ENCODE measurements at places on chromosomes 3 and 15. TPM values are rescaled to one million over a fixed set of nuclear protein-coding genes. Genes with fewer than 3 reads are reported as not detected.

DNA sequence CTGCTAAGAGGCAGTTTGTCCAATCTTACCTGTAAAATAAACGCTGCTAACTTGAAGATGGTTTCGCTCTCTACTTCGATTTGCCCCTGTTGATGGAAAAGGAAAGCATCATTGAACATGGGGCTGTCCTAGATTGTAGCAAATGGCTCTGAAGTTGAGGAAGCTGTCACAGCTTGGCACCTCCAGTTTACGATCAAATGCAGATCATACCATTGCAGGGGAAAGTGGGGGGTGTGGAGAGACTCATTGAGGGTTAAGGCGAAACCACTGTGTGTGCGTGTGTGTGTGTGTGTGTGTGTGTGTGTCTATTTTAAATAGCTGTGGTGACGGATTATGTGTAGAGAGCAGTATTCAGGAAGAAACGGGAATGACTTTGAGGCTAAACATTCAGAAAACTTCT lies 127.6 kb upstream of the LMOD3 start:
- H3K4me3 ChIP-seq: peak overlapping the region; percentile 81
- peak overlapping the region; percentile 97 for H3K27ac ChIP-seq
- H3K36me3 ChIP-seq: peaks cover 6% of the 10 kb centered on the region
- H3K4me1 ChIP-seq: peaks cover 64% of the 10 kb centered on the region
- no peaks in the 10 kb centered on the region for H3K27me3 ChIP-seq

DNA sequence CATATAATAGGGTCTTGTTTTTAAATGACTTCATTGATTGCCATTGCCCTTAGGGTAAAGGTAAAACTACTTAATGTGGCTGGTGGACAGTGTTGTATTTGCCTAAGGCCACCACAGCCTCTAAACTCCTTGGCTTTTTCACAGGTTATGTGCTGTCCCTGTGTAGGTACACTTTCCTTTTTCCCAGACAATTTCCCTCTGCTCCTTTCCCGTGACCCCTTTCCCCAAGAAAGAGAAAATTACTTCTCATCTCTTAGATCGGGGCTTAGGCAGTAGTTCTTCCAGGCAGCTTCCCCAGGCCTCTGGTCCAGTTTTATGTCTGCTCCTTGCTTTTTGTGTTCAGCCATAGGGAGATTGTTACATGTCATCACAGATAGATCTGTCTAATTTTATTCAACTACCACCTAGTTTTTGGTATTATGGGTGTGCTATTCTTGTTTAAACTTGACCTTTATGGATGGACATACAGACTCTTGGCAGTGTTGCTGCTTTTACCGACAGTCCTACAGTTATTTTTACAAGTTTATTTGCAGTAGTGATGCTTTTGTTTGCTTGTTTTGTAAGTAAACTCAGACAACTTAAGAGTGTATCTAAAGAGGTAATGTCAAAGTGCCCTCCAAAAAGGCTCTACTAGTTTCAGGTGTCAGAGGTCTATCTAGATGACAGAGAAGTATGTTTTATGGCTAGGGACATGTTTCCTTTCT lies 20.5 kb upstream of the SCAANT1 start:
- H3K27me3 ChIP-seq: no peaks in the 10 kb centered on the region
- no peak for DNase-seq
- peaks cover 9% of the 10 kb centered on the region for H3K36me3 ChIP-seq
- H3K27ac ChIP-seq: no peak overlapping the region
- peaks cover 12% of the 10 kb centered on the region for H3K4me1 ChIP-seq
- H3K4me3 ChIP-seq: no peak overlapping the region

DNA sequence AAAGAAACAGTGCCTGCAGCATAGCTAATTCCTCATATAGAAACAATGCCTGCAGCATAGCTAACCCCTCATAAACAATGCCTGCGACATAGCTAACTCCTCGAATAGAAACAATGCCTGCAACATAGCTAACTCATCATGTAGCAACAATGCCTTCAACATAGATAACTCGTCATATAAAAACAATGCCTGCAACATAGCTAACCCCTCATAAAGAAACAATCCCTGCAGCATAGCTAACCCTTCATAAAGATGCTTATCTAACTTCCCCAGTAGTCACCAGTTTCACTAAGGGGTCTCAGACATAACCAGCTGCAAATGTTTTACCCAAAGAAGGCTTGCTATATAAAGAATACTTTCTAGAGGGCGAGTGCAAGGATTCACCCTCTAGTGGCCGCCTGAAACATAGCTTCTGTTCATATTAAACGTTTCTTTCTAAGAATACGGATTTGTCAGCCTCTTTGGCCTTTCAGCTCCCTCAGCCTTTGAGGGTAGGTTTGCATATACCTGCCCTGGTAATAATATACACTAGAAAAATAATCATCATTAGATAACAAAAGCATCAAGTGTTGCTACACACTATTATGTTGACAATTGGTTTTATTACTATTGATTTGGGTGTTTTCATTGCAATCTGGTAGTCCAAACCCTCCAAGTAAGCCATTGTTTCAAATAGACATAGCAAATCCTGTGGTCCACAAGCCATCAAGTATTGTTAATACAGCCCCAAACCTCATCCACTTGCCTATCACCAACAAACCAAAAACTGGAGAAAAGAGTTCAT lies 44.4 kb upstream of the FAN1 start:
- no peaks in the 10 kb centered on the region for H3K27me3 ChIP-seq
- no peak overlapping the region for H3K27ac ChIP-seq
- H3K4me3 ChIP-seq: no peak overlapping the region
- DNase-seq: no peak

DNA sequence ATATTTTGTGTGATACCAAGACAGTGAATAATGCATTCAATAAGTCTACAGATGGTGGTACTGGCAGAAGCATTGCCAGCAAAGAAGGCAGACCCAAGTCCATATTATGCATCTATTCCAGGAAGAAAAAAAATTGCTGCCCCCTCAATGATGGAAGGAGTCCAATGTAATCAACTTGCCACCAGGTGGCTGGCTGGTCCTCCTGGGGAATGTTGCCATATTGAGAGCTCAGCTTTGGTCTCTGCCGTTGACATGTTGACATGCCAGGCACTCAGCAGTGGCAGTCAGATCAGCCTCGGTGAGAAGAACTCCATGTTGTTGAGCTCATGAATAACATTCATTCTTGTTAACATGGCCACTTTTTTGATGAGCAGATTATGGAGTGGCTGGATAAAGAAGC lies 298.5 kb downstream of the IGSF11 start:
- H3K36me3 ChIP-seq: no peaks in the 10 kb centered on the region
- peaks cover 3% of the 10 kb centered on the region for H3K4me1 ChIP-seq
- H3K4me3 ChIP-seq: no peak overlapping the region
- H3K27me3 ChIP-seq: no peaks in the 10 kb centered on the region
- no peak overlapping the region for H3K27ac ChIP-seq

DNA sequence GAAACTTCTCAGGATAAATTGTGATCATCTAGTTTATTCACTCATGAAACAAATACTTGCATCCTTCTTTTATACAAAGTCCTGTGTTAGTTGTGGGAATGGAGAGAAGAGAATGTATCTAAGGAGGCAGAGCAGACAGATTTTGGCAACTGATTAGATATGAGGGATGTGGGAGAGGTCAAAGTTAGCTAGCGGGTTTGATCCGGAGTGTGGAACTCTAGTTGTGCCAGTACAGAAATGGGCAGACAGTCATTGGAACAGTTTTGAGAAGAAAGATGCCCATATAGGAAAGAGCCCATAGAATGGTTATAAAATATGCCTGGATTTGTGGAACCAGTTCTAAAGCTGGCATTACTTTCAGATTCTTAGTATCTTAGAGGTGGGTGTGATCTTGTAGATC lies 141.1 kb downstream of the FNDC3B start:
- H3K27me3 ChIP-seq: no peaks in the 10 kb centered on the region
- H3K36me3 ChIP-seq: peaks cover 5% of the 10 kb centered on the region
- H3K27ac ChIP-seq: no peak overlapping the region
- peaks cover 35% of the 10 kb centered on the region for H3K4me1 ChIP-seq

DNA sequence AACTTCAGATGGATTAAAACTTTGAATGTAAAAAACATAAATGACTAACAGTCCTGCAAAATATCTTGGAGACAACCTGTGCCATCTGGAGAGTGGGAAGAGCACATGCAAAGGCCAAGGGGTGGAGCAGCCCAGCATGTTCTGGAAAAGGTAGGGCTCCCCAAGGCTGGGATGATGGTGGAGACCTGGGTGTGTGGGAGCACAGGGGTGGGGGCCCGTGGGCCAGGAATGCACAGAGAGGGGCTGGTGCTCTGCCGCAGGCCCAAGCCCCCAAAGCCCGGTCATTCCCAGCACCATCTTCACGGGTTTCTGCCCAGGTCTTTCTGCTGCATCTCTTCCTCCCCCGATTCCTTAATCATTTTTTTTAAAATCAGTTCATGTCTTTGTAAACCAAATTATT lies 9.7 kb upstream of the GATA2 start:
- H3K27me3 ChIP-seq: no peaks in the 10 kb centered on the region
- H3K36me3 ChIP-seq: peaks cover 47% of the 10 kb centered on the region
- DNase-seq: no peak
- no peak overlapping the region for H3K27ac ChIP-seq

DNA sequence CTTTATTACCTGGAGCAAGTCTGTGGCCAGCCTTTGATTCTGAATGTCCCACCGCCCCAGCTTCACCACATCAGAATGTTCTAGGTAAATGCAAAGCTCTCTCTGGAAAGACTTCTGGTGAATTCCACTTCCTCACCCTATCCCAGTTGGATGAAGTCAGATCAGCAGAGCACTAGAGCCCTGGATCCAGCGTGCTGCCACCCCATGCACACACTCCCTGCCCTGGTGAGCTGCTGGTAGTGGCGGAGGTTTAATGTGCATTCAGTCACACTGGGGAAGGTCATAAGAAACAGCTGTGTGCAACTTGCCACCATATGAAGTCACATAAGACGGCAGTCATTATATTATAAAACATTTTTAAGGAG lies 16.3 kb upstream of the SLC41A3 start:
- peaks cover 2% of the 10 kb centered on the region for H3K4me1 ChIP-seq
- H3K27ac ChIP-seq: no peak overlapping the region
- no peak overlapping the region for H3K4me3 ChIP-seq
- H3K36me3 ChIP-seq: no peaks in the 10 kb centered on the region
- H3K27me3 ChIP-seq: no peaks in the 10 kb centered on the region

DNA sequence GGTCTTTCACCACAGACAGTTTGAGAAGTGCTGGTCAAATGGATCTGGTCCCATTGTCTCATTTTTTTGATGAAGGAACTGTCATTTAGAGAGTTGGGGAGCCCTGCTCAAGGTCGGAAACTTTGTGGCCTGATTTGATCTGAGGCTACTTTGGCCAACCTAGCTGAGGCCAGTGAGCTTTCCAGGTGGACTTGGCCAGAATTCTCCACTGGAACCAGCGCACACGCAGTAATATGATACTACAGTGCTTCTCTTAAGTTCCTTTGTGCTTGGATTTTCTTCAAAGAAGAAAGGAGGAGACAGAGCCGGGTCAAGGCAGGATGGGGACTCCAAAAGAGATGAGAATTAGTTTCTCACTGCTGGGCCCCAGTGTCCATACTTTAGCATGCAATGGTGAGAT lies 50.5 kb downstream of the CCNB2 start:
- peaks cover 48% of the 10 kb centered on the region for H3K36me3 ChIP-seq
- no peaks in the 10 kb centered on the region for H3K27me3 ChIP-seq
- peaks cover 6% of the 10 kb centered on the region for H3K4me1 ChIP-seq
- H3K27ac ChIP-seq: no peak overlapping the region
- H3K4me3 ChIP-seq: no peak overlapping the region

DNA sequence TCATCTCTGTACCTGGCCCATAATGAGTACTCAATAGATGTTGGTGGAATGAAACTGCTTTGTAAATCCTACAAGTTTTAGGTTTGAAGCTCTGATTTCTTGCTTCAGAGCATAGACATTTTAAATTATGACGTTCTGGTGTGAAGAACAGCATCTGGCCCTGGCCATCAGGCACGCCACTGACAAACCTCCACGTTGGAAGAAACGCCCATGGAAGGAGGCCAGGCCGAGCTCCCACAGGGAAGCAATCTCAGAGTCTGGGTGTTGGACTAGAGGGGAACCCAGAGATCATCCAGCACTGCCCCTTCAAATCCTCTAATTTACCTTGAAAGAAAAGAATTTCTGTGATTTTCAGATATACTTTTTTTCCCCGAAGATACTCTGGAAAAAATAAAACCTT lies 328.1 kb upstream of the RGMA start:
- DNase-seq: no peak
- H3K4me1 ChIP-seq: no peaks in the 10 kb centered on the region
- peaks cover 60% of the 10 kb centered on the region for H3K27me3 ChIP-seq
- no peaks in the 10 kb centered on the region for H3K36me3 ChIP-seq

DNA sequence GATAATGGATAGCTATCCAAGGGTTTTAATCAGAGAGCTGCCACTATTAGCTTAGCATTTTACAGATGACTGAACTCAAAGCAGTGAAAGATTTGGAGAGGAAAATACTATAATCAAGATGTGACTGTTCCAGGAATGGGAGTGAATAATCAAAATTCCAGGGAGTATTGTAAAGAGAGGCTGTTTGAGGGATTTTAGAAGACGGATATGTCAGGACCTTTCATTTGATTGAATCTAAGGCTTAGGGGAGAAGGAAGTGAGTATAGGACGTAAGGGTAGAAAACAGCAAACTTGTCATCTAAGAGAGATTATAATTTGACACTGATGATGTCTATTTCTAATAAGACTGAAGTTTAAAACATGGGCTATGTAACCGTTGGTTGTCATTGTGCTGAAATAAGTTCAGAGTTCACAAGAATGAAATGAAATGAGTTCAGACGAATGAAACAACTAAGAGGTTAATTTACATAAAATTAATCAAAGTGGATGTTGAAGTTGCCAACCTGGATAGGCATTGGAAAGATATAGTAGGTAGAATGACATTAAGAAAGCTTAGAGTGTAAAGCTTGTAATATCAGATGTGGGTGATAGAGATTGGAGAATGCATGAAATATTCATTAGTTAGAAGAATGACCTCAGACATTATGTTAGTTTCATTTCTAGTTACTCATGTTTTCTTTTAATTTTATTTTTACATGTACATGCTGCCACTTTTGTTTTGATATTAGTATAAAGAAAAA lies 842.8 kb downstream of the SI start:
- H3K27ac ChIP-seq: no peak overlapping the region
- no peak overlapping the region for H3K4me3 ChIP-seq
- no peaks in the 10 kb centered on the region for H3K36me3 ChIP-seq
- DNase-seq: no peak
- H3K4me1 ChIP-seq: no peaks in the 10 kb centered on the region

- DNase-seq: no peak
- H3K27ac ChIP-seq: no peak overlapping the region
- peaks cover 73% of the 10 kb centered on the region for H3K36me3 ChIP-seq
- H3K4me3 ChIP-seq: no peak overlapping the region
- H3K4me1 ChIP-seq: no peaks in the 10 kb centered on the region
- H3K27me3 ChIP-seq: no peaks in the 10 kb centered on the region
Observed at GRCh38 chr15:89614164-89614563, 38.9 kb downstream of the TICRR start.

- H3K4me1 ChIP-seq: peaks cover 10% of the 10 kb centered on the region
- DNase-seq: no peak
- H3K27ac ChIP-seq: no peak overlapping the region
- no peaks in the 10 kb centered on the region for H3K27me3 ChIP-seq
Observed at GRCh38 chr3:60512506-60512905, 738.7 kb downstream of the FHIT start.

- DNase-seq: no peak
- H3K36me3 ChIP-seq: no peaks in the 10 kb centered on the region
- no peak overlapping the region for H3K4me3 ChIP-seq
- no peak overlapping the region for H3K27ac ChIP-seq
Observed at GRCh38 chr3:62249484-62249776, 123.9 kb downstream of the FEZF2 start.

- no peak overlapping the region for H3K27ac ChIP-seq
- DNase-seq: no peak
- no peaks in the 10 kb centered on the region for H3K36me3 ChIP-seq
- H3K4me3 ChIP-seq: no peak overlapping the region
- H3K4me1 ChIP-seq: peaks cover 8% of the 10 kb centered on the region
- H3K27me3 ChIP-seq: no peaks in the 10 kb centered on the region
Observed at GRCh38 chr15:37981775-37982174, 47.3 kb downstream of the TMCO5A start.

Gene TMEM108
- total RNA-seq: 17.4 TPM
